ENCODE measurements at places on chromosomes 3 and 15. TPM values are rescaled to one million over a fixed set of nuclear protein-coding genes. Genes with fewer than 3 reads are reported as not detected.

- DNase-seq = no peak
Measured at GRCh38 chr3:146550743-146551510, 6.5 kb upstream of the PLSCR1 start.

GABRR3 gene
- not detected for total RNA-seq

- no peak for DNase-seq
Measured at GRCh38 chr15:66713843-66714508, 11.9 kb downstream of the SMAD6 start.

- DNase-seq = no peak
Measured at GRCh38 chr3:185250247-185250646, 3.6 kb downstream of the EHHADH start.

CPLX3 gene
- total RNA-seq = not detected

- DNase-seq = no peak
Measured at GRCh38 chr3:7307410-7307809, 446.5 kb downstream of the GRM7 start.

Measured in activated naive CD4-positive, alpha-beta T cell treated with anti-CD3 and anti-CD28 coated beads, Interleukin-2, amount 50 U/mL, for 72 hours (primary cell).